ENCODE measurements at places on chromosomes 7 and 10.

DNA sequence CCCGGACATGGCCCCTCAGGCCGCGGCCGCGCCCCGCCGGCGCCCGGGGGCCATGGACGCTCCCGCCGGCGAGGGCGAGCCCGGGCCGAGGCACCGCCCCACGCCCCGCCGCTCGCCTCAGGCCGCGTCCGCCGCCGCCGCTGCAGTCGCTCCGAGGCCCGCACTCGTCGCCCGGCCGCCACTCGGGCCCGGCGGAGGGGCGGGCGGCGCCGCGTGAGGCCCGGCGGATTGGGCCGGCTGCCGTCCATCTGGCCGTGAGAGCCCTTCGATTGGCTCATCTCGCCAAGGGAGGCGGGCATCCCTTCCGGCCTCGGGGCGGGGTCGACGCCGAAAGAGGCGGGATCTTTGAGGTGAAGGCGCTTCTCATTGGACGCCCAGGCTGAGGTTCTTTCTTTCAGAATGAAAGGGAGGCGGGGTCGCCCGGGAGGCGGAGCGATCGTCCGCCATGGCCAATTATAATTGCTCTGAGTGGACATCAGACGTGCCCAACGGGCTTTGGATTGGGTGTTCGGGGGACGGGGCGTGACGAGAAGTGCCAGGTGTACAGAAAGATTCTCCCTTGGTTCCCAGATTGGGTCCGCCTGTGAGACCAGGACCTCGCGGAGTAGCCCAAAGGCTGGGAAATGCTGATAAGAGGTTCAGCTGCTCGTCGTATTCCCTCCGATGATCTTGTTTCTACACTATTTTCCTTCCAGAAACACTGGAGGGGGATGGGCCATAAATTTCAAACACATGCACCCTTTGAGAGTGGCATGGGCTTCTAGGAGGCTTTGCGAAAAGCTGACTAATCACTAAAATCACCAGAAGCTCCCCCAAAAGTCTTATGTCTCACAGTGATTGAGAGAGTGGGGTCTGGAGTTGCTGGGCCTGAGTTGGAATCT is at the start of gene GNA12:
TSS of gene GNA12 (minus strand) at position 156 of the 881 bp plus-strand sequence. CDS start at position 9, 147 bp downstream.
- peak; percentile 97 for DNase-seq

DNA sequence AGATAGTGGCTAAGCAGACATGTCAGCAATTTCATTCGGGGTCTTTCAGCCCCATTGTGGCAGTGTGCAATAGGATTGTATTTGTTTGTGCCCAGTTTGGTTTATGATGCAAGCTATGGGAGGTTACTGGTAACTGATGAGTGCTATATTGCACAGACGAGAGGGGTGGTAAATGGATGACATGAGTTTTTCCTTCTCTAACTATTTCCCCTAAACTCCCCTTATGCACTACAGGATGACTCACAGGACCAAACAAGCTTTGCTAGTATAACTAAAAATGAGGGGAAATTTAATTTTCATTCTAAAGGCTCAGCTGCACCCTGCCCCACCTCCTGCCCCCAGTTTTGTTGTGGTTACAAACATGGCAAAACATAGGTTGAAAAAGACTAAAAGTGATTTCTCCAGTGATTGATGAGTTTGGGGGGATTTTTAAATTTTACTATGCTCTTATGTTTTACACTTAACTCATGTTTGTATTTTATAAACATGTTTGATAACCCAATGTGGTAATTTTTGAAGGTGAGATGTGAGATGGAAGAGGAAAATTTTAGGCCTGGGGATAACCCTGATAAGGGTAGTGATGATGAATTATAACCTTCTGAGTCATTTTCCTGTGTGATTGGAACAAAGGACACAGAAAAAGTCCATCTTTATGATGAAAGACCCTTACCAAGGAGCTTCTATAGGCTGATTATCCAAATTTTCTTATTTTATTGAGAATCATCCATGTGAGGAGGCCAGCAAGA is 60.8 kb upstream of the NAMPT start:
- no peak for DNase-seq

DNA sequence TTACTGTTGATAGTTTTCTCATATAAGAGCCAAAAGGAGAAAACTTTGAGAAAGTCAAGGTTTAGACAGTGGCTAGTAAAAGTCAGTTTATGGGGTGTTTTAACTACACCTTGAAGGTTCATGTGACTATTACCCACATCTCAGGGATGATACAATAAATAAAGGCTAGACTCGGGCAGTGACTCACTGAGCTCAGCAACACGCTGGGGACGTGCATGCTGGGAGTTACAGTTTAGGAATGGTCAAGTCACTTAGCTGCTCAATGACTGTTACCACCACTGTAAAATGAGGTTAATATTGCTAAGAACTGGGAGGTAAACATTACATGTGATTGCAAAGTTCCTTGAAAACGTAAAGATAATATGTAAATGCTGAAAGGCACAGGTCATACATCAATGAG is 1254.4 kb upstream of the PHF14 start:
- DNase-seq = no peak

GRCh38 chr10:115857856-115858255 is 415.1 kb downstream of the GFRA1 start:
- DNase-seq = no peak

GRCh38 chr10:14524691-14525324 is 194.1 kb upstream of the FRMD4A start:
- DNase-seq = no peak

GRCh38 chr7:157139810-157140510 is 1.2 kb downstream of the UBE3C start:
- no peak for DNase-seq

DNA sequence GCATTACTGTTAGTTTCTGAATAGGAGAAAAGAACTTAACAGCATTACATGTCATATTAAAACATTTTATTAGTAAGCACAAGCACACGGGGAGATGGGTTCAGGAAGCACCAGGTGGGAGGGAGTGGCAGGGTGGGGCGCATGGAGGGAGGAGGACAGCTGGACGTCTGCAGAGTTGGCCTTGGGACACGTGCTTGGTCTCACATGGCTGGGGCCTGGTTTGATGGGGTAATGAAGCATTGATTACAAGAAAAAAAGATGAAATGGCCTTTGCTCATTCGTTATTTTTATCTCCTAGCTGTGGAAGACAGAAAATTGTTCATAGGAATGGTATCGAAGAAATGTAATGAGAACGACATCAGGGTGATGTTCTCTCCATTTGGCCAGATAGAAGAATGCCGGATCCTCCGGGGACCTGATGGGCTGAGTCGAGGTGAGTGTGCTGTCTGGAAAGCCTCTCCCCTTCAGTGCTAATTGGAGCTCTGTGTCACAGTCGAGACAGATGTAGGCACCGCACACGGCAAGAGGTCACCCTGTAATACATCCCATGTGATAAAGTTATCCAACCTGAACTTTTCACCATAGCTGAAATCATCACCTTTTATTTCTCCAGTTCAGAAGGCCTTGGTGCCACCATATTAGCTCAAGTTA is 239.9 kb downstream of the CELF2 start:
- DNase-seq = no peak

- DNase-seq = no peak
These were observed 53.9 kb downstream of the SYPL1 start for GRCh38 chr7:106057962-106058927.

DNA sequence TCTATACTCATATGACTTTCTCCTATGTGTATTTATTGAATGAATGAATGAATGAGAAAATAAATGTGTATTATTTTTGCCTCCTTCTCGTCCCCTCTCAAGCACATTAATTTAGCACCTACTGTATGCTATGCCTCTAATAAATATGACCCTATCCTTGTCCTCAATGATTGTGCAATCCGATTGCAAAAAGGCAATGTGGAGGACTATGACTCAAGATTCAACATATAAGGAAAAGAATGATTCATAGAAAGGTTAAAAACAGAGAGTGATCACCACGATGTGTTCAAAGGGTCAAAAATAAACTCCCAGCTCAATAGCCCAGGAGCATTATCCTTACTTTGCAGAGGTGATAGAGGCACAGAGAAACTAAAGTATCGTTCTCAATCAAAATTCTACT is 322.8 kb upstream of the SORCS1 start:
- no peak for DNase-seq

DNA sequence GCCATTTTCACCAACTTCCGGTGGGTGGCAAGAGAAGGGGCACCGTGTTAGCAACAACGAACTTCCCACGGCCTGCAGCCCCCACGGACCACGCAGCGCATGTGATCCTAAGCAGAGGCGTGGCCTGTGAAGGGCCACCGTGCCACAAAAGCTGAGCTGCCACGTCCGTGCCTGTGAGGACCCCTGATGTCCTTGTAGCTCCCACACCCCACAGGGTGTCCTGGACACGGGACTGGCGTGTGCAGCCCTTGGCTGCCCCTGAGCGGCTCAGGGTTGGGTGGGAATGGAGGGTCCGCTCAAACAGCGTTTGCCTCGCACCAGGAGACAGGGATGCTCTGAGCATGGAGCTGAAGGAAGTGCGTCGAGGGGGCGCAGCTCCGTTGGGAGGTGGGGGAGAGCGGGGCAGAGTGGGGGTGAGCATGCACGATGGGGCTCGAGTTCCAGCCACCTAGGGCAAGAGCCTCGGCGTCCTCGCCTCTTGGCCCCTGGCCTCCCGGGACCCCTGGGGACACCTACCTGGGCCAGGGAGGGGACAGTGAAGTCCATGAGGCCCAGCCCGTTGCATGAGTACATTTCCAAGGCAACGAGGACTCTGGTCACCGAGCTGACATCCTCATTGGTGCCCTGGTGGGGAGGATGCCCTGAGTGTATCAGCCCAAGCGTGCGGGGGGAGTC is 33.6 kb downstream of the CFAP46 start:
- DNase-seq = no peak

- no peak for DNase-seq
These were observed at the start of gene ASAH2 for GRCh38 chr10:50251394-50251793. TSS of gene ASAH2 (minus strand) at chr10:50251516. CDS start at chr10:50248610, 2,906 bp downstream.

GRCh38 chr7:85262891-85263290 is 76.0 kb upstream of the SEMA3D start:
- DNase-seq = no peak

- DNase-seq = no peak
These were observed 764.0 kb downstream of the XPNPEP1 start for GRCh38 chr10:109159351-109159750.

DNA sequence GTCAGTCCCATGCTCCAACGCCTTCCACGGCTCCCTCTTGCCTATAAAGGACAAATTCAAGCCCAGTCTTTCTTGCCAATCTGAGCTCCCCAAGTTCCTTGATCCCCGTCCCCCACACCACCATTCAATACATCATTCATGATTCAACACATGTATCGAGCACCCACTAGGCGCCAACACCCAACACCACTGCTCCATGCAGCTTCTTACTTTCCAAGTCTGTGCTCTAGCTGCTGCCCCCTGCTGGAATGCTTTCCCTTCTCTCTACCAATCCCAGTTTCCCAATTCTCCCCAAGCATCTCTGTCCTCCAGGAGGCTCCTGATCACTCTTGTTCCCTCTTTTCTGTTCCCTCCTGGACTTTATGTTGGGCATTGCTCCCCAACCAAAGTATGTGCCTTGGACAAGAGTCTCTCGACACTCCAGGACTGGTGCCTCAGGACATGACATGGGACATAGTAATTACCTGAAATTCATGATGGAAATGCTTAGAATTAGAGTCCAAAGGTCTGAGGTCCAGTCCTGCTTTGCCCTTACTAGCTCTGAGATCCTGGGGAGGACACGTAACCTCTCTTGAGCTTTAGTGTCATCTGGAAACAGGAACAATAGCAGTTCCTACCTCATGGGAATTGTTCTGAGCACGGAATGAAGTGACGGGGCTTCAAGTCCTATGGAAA is 172.7 kb downstream of the NEURL1 start:
- DNase-seq = no peak

- DNase-seq = no peak
These were observed 131.7 kb downstream of the DGKI start for GRCh38 chr7:137715121-137715520.

DNA sequence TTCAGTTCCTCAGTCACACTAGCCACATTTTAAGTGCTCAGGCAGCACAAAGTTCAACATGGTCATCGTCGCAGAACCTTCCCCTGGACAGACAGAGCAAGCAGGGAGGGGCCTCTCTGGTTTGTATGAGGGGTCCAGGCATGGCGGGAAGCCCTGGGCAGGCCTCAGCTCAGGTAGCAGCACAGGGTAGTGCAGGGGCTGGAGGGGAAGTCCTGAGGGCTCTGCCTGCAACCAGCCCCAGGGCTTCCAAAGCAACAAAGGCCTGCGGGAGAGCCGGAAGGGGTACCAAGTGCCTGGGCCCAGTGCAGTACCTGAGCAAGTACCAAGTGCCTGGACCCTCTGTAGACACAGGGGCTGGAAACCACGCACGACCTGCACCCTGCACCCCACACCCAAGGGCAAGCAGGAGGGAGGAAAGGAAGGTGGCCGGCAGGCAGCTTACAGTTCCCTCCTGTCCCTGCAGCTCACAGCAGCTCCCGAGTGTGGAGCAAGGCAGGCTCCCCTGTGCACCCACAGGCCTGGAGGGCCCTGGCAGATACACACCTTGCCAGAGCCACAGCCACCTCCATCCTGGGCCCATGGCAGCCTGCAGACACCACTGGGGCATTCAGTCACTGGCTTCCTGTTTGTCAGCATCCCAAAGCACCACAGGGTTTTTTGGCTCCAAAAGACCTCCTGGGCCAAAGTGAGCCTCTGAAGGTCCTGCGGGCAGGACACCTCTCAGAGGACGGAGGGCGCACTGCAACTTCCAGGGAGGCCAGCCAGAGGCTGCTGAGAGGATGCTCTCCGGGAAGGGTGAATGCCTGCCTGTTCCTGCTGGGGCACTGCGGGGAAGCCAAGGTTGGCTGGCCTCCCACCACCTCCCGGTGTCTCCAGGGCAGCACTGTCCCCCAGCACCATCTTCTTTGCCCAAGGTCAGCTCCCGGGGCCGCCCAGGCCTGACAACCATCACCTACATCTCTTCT is 6.5 kb upstream of the RET start:
- no peak for DNase-seq

DNA sequence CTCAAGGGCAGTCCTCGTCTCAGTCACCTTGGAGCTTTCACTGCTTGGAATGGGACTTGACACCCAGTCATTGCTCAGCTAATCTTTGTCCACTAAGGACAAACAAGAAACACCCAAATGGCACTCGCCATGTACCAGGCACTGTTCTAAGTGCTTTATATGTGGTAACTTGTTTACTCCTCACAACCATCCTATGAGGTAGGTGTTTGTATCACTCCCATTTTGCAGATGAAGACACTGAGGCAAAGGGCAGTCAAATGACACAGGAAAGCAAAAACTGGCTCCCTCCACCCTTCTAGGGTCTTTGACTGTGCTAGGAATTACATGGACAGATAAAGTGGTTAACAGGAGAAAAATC is 24.7 kb downstream of the DNAJB12 start:
- no peak for DNase-seq

DNA sequence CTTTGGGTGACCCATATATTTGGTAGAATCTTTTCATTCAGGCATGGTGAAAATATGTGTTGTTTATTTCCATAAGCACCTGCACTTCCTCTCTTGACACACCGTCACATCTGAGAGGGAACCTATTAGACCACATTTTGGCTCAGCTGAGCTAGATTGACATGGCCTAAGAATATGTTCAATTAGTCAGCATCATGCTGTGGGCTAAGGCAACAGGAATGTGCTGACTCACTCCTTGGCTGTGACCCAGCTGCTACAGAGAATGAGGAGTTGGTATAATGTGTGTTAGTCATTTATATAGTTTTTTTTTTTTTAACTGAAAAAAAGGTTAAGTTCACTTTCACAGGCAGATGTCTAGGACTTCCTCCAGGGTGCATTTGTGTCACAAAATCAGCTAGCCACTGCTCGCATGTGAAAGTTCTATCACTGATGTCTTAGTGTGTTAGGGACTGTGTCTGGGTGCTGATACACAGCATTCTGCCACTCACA is 180.6 kb downstream of the SEMA3E start:
- no peak for DNase-seq

- no peak for DNase-seq
These were observed at the start of gene NRAP for GRCh38 chr10:113663908-113664307. TSS of gene NRAP (minus strand) at chr10:113664041. CDS start at chr10:113663882, 159 bp downstream.

Data from CD4-positive, alpha-beta T cell treated with Interleukin-6 at 100 ng/mL for 8 hours (primary cell).